ENCODE measurements at places on chromosomes 4 and X.

DNA sequence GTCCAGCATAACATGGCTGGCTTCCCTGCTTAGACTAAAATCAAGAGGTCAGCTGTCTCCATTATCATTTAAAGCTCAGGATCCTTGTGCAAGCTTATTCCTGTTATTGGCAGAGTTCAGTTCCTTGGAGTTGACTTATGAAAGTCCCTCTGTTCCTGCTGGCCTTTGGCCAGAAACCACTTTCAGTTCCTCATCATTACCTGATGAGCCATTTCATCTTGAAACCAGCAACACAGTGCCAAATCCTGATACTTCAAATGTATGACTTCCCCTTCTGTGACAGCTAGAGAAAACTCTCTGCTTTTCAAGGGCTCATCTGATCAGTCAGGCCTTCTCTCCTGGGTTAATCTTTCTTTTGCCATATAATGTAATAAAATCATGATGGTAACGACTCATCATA is 110.6 kb upstream of the FSTL5 start:
- no peak for DNase-seq

GRCh38 chr4:52846502-52846901 is 15.6 kb upstream of the RASL11B start:
- DNase-seq: no peak

- no peak for DNase-seq
Measured at GRCh38 chr4:16203083-16203482, 23.2 kb downstream of the TAPT1 start.

DNA sequence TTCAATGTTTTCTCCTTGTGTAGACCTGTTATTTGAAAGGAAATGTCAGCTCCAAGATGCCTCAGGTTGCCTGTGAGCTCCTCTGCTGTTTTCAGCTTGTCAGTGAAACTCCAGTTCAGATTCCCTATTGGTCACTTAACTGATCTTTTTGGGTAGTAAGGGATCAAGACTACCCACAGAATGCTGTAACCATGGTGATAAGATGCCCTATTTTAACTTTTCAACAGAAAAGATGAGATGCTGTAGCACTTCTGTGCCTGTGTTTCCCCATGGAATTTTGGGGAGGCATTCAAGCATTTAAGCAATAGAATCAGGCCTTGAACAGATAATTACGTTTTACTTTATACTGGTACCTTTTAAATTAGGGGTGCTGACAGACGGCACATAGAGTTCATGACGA is 106.6 kb upstream of the H2AZ1 start:
- DNase-seq: no peak

GRCh38 chr4:15131551-15131950 is 129.3 kb downstream of the CPEB2 start:
- DNase-seq: no peak

DNA sequence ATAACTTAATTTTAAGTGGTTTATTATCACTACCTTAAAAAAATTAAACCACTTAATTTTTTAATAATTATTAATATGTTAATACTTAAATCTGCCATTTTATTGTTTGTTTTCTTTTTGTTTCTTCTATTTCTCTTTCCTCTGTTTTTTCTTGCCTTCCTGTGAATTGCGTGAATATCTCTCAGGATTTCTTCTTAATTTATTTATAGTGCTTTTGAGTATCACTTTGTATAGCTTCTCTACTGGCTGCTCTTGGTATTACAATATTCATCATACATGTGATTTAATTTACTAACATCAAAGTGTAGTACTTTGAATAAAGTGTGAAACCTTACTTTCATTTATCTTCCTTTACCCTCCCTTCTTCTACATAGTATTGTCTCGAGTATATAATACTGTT is 349.5 kb upstream of the CPXCR1 start:
- no peak for DNase-seq

DNA sequence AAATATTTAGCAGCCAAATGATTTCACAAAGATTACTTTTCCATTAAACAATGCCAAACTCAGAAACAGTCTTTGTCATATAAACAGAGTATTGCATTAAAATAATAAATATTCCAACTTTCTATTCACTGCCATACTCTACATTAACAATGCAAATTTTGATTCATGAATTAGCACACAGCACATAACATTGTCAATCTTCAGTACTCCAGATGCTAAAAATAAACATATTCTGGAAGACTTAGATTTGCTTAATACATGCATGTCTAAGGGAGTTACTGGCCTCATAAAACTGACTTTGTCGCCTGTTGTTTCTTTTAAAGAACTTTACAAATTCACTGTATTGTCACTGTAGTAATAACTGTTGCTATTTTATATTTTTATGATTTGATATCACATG is 131.6 kb downstream of the TMEM144 start:
- DNase-seq: no peak

DNA sequence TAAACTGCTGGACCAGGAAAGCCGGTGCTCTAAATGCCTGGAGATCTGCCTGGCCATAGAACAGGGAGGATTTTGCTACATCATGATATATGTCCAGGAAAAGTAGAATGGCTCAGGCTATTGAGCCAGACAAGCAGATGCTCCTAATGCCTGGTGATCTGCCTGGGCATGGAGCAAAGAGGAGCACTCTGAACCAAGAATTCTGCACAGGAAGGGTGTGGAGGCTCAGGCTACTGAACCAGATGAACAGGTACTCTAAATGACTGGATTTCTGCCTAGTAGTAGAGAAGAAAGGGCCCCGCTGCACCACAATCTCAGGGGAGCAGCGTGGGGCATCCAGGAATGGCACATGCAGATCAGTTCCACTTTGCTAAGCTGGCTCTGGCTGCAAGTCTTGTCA is 607.9 kb downstream of the ANKRD50 start:
- DNase-seq: no peak
